ENCODE measurements at places on chromosomes 1 and 21. TPM values are rescaled to one million over a fixed set of nuclear protein-coding genes. Genes with fewer than 3 reads are reported as not detected.

- DNase-seq: no peak
These were observed 10.1 kb downstream of the ADAMTS5 start for GRCh38 chr21:26956813-26957212.

DNA sequence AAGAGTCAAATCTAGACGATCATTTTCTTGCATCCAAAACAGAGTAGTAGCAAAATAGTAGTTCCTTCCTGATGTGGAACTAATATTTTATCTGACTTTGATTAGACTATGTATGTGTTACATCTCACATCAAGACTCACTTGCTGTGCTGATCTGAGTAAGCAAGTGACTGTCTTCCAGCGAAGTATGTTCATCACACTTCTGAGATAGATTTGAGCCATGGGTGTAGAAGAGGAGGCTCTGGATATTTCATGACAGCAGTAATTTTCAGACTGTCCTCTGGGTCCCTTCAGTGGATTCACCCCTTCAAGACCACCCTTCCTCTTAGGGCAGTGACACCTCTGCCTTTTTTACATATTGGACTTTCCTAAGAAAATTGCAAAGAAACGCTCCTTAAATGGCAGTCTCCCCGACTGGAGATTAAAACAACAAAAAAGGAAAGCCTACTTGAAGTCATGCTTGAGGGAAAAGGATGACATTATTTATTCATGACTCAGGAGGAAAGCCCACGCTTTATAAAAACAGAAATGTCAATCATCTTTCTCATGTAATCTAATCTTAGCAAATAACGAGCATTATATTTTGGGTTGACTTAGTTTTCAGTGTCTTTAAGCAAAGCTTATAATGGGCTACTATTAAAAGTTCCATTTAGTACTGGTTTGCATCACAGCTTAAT lies 22.8 kb downstream of the ATP1B1 start:
- DNase-seq: no peak

CCDC181 gene
- 0.54 TPM for total RNA-seq

DNA sequence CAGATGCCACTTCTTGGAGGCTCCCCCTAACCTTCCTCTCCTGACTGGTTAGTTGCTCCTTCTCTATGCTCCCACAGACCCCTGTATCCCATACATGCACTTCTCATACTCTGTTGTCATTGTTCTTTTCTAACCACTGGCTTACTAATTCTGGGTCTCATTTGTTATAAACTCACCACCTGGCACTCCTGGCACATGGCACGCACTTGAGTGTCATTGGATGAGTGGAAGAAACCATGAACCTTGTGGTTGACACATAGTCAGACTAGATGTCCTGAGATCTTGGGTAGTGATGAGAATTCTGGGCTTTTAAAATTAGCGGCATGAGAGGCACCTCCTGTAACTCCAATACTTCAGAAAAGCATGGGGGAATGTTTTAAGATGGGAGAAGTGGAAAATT lies 49.3 kb downstream of the TRIM62 start:
- DNase-seq: no peak

DNA sequence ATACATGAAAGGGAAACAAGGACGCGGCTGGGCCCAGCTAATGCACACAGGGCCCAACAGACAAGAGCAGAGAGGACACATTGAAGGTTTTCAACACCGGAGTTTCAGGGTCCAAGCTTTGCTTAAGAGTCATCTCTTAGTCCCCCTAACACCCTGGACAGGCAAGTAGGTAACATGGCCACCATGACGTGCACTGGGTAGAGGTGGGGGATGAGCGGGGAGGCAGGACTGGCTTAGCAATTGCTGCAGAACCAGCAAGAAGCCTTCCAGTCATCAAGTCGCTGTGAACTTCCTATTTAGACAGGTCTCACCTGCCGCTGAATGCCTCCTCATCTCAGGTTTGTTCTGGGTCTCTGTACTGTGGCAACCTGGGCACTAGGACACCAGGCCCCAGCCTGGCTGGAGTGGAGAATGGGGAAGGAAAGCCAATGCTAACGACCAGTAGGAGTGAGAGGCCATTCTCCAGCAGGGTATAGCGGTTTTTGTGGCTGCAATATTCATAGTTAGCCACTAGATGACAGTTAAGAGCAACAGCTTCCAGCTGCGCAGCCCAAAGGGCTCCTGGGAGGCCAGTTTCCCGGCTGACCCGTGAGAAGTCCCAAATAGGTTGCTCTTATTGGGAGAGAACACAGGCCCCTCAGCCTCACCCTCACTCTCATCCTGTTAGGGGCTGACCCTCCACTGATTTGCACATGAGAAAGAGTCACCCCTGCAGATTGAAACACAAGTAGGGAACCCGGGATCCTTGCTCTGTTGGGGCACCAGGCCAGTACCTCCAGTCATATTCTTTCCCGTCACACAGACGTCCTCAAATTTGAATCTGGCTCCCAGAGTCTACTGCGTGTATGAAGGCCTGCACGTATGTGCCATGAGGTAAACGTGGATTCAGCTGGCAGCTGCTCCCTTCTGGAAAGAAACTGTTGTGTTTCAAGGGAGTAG lies 6.0 kb upstream of the PIGC start:
- peak; percentile 46 for DNase-seq

Data from hematopoietic multipotent progenitor cell (in vitro differentiated cells).